ENCODE measurements at places on chromosomes 11 and 22. TPM values are rescaled to one million over a fixed set of nuclear protein-coding genes. Genes with fewer than 3 reads are reported as not detected.
A peak's percentile ranks its signal among the peaks of the same experiment; 100 is the strongest.

Gene TREH
- total RNA-seq = not detected

- DNase-seq = no peak
Measured at GRCh38 chr22:39475902-39476301, 19.1 kb downstream of the MGAT3 start.

Gene DCUN1D5
- 18.2 TPM for total RNA-seq

DNA sequence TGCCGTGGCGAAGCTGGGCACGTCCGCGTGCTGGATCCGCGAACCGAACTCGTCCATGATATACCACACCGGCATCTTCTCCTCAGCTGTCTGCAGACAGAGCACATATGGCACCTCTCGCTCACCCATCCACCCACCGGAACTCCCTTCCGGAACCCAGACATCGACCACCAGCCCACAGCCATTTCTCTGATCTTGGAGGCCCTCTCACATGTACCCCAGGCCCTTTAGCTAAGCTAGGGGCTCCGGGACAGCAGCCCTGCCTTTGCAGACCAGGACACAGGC, 7.1 kb downstream of the TTLL12 start:
- DNase-seq = no peak

DNA sequence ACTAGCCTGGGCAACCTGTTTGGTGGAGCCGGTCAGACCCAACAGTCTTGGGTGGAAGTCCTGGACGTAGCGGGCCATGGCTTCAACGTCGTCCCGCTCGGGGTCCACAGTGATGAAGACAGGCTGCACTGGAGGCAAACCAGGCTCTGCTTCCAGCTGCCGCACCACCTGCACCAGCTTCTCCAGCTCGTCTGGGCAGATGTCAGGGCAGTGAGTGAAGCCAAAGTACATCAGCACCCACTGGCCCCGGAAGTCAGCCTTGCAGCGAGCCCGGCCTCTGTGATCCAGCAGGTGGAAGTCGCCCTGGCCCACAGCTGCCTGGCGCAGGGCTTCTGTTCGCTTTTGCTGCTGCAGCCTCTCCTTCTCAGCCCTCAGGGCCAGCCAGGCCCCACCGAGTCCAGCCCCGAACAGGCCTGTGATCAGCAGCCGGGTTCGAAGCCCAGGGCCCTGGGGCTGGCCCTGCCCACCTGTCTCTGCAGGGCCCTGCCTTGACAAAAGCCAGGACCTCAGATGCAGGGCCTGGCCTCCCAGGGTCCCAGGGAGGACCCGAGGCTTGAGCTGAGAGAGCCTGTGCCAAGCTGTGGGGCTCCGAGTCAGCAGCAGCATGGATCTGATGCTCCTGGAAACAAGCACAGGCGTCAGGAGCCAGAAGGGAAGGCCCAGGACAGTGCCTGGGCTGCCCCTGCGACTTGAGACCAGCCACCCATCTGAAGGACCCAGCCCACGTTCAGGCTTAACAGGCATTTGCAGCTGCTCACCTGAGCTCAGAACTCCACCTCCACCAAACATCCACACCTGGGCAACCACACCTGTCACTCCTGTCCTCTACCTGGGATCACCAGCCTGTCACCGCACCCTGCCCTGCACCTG, 1.4 kb downstream of the SCO2 start:
- peak; percentile 85 for DNase-seq

Gene KCNK4
- total RNA-seq = not detected

DNA sequence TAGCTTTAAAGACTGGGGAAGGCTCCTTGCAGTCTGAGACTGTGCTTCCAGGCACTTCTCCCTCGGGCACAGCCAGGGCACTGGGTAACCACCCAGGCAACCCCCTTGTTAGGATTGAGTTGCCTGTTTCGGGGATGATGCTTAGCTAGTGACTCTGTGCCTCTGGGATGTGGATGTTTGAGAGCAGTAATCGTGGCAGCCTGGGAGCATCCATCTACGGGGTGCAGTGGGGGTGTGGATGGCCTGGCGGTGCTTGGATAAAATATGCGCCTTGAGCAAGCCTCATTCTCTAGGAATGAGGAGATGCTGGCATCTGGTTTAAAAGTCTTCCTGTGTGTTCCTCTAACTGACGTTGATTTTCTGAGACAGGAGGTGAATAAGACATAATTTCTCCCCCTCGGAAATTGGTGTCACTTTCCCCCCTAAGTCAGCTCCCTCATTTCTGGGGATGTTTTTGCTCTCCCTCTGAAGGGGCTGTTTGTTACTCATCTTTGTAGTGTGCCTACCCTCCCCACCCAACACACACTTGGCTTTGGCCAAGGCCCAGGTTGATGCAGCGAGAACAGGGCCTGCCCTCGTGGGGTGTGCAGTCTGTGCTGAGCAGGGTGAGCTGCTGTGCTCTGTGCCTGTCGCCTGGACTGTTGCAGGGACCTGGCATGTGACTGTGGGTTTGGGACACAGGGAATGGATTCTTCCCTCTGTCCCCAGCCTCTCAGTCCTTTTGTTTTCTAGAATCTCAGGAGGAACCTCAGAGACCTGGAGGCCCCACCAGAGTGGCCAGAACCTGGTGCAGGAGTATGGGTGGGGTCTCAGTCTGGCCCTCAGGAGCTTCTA, 2.0 kb downstream of the GNAZ start:
- DNase-seq = no peak

- no peak for DNase-seq
Measured at GRCh38 chr22:49148895-49149418, 678.7 kb downstream of the BRD1 start.

DNA sequence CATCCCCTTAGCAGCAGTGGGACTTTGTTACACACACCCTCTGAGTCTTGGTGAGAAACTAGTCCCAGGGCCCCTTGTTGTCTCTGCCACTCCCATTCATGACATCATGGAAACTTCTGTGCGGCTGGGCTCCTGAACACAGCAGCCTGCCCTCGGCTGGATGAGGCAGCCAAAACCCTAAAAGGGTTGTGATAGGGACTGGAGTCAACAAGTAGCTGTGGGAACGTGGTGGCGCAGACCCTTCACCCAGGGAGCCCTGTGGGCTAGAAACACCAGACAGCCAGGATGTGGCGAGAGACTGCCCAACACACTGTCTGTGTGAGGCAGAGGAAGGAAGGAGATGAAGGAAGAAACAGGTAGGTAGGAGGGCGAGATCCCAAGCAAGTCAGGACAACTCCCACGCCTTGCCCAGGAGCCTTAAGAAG, 3.9 kb downstream of the CD3D start:
- DNase-seq = no peak

- peak; percentile 77 for DNase-seq
Measured at GRCh38 chr22:46078241-46079092, 71.9 kb upstream of the PPARA start.

Gene RIMBP3C
- not detected for total RNA-seq

All from upper lobe of left lung (tissue), 6 donors.